ENCODE measurements at places on chromosomes 3 and 15.
A peak's percentile ranks its signal among the peaks of the same experiment; 100 is the strongest.

DNA sequence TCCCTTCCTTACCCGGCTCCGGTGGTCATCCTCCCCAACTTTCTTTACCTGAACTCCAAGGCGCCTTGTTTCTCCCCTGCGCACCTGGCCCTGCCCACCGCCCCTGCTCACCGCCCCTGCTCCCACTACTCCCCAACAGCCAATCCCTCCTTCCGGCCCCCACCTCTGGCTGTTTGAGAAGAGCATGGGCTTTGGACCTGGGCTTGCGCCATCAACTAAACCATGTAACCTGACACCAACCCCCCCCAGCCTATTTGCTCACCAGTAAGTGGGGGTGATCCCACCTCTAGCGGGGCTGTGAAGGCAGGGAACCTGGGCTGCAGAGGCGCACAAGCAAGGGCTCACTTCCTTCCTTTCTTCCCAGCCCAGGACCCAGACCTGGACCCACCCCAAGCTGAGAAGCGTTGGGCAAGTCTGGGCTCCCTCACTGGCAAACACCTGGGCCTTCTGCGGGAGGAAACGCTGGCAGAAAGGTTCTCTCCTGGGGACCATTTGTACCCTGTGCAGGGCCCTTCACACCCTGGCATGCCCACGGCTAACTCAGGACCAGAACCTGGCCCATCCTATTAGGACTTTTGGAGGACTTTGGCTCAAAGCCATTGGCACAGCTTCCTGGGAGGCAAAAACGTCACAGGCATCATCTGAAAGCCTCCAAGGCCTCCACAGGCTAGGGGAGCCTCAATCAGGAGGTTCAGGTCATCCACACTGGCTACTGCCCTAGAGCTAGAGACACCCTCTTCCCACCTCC lies at the start of gene PLXNB1:
Gene PLXNB1, minus strand, starts transcription at position 127 of the 748 bp plus-strand sequence. CDS start 5,475 bp downstream, outside the sequence.
- no peak for DNase-seq

DNA sequence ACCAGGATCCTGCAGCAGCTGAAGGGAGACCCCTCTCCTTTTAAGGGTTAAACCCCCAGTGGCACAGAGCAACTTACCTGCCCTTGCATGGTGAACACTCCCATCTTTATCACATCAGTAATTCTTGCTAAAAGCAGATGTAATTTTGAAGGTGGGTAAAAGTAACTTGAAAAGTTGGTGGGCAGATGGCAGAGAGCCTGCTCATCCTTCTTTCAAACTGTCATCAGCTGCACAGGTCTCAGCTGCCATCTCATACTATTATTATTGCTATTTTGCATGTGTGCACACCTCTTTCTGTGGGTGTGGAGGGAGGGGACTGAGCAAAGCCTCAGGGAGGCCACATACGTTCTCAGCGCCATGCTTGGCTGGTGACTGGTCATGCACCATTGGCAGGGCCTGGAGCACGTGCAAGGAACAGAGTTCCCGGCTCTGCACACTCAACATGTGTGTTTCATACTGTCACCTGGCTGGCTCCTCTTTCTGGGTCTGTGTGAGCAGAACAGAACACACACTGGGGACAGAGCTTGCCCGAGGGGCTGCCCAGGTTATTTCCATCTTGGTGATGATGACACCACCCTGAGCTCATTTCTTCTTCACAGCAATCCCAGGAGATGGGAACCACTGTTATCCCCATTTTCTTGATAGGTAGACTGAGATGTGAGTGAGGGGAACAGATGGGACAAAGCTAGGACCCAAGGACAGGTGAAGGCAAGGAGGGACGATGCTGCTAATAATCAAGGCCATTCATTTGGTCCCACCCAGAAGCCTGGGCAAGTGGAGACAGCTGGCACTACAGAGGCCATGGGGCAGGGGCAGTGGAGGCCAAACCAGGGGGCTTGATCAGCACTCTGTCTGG lies 95.8 kb upstream of the KLF13 start:
- no peak for DNase-seq

- DNase-seq: no peak
These were observed 77.6 kb downstream of the SLC12A8 start for GRCh38 chr3:125134952-125135351.

GRCh38 chr3:52204337-52205073 lies 6.5 kb downstream of the ALAS1 start:
- no peak for DNase-seq

DNA sequence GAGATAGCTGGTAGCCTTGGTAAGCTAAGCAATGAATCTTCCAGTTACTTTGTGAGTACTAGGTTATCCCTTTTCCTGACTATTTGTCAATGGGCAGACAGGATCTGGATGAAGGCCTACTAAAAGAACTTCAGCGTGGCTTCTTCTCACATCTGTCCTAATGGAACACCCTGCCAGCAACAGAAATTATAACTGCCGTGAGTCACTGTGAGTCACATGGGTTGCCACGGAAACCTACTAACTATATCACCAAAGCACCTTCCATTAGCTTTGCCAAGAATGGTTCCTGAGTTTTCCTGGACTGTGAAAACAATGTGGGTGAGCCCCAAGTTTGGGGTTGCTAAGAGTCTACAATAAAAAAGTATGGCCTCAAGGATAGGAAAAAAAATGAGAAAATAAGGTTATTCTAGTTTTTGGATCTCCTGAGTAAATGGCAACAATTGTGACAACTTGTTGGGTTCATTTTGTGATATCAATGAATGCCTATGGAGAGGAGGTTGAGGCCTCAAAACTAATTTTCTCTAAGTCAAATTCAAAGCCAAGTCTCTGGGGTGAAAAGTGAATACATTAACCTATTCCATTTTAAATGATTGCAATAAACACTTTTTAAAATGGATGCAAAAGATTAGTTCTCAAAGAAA lies 195.1 kb upstream of the ICE2 start:
- DNase-seq: peak; percentile 77

DNA sequence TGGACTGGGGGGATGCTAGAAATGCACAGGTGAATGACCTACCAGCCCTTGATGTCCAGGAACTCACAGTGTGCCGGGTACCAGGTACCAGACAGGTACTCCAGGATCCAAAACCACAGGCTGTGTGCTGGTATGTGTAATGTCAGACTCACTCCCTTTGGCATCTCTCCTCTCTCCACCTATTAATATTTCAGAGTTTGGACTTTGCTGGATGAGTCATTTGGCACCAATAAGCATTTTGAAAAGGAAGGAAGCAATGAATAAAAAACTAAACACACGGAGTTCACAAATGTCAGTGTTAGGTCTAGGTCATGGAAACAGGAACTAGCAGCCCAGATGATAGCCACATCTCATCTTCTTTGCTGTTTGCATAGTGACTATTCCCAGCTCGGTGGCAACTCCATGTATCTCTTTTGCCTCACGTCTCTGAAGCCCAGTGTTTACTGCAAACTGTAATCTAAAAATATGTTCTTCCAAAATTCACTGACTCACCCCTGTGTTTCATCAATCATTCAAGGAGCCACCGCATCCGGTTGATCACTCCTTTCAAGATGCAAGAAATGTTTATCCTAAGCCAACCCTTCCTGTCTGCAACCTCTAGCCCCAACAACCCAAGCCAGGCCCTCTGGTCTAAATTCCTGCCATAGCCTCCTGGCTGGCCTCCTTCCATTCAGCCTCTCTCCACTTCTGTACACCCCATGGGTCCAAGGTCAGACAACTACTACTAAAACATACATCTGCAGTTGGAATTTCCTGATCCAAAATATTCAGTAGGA lies 8.4 kb downstream of the ITGB5 start:
- DNase-seq: peak; percentile 74

- DNase-seq: no peak
These were observed 12.2 kb upstream of the MAPK6 start for GRCh38 chr15:52006702-52007340.

DNA sequence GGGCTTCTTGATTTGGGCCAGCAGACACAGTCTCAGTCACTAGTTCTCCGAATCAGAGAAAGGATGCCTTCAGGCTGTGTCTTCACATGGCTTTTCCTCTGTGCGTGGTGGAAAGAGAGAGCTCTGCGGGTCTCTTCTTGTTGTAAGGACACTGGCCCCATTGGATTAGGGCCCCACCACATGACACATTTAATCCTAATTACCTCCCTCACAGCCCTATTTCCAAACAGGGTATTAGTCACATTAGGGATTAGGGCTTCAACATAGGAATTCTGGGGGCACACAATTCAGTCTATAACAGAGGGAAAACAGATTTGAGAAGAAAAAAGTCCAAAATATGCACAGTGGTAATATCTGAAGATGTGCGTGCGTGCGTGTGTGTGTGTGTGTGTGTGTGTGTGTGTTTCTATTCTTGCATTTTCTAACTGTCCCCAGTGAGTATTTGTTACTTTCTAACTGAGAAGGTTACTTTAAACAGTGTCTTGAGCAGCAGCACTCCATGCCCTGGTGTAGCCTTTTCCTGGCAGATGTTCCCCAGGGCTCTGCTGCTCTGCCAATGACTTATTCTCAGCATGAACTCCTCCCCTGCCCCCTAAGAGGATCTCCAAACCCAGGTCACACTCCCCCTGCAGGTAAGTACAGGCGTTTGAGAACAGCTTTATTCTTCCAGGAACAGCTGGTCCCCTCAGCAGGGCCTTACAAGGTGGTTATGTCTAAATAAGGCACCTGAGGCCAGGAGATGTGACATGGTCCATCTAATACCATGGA lies 72.9 kb downstream of the RPL39L start:
- no peak for DNase-seq

DNA sequence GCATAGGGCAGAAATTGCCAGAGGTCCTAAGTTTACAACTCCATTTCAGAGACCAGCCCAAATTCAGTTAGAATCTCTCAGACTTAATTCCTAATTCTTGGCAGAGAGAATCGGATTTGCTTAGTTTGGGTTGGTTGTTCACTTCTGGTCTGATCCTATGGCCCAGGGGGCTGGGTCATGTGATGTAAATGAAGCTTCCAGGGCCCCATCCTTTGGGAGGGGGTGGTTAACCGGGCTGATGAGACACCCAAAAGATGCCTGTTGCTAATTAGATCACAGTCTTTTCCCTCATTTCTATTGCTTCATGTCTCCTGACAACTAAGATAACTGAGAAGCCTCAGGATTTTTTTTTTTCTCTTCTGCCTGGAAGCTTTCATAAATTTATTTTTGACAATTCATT lies 11.1 kb upstream of the ZNF620 start:
- DNase-seq: no peak

DNA sequence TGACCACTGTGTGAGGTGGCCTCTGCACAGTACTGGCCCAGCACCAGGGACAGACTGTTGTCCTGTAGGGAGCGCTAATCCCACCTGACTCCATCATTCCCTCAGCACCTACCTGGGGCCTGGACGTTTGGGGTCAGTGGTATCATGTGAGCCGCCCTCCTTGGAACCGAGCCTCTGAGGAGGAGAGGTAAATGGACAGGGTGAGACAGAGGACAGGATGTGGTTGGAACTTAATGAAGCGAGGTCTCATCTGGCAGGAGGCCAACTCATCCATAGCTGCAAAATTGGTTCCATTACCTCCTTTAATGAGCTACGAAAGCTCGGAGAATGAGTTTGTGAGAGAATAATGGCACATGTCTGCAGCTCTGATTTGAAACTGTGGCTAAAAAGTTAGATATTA lies 13.9 kb downstream of the MAPKAPK3 start:
- no peak for DNase-seq

DNA sequence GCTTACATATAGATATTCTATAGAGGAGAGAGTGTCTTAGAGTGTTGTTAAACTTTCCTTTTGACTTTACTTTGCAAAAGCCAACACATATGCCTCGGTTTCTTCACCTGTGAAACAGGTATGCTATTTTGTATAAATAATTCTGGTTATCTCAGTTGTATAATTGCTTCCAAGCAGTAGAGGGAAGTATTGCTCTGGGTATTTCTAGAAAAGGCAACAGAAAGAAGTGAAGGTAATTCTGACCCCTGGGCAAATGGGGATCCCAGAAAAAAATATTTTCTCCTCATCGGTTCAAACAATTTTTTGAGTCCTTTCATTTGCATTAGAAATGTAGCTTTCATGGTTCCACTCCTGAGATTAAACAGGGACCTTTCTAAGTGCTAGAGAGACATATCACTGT lies 216.5 kb upstream of the SEMA6D start:
- no peak for DNase-seq

- no peak for DNase-seq
These were observed 32.7 kb downstream of the CD200 start for GRCh38 chr3:112365636-112366035.

- DNase-seq: peak; percentile 47
These were observed 4.9 kb downstream of the TLR9 start for GRCh38 chr3:52220380-52221026.

- no peak for DNase-seq
These were observed 827.1 kb downstream of the PLOD2 start for GRCh38 chr3:145333931-145334330.

DNA sequence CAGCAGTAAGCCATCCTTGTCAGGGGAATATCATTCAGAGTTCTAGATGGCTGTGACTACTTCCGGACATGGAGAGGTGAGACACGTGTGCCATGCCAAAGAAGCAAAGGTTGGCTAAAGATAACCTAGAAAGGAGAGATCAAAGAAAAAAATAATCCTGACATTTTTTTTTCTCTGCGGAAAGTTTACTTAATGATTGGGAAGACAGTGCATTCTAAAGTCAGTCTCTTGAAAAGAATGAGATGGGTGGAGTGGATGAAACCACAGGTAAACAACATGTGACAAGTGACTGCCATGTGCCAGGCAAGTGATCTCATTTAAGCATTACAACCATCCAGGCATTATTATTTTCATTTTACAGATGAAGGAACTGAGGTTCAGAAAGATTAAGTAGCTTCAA lies 436.6 kb downstream of the SOX2 start:
- no peak for DNase-seq

GRCh38 chr3:143100451-143100850 lies 19.1 kb upstream of the CHST2 start:
- no peak for DNase-seq

DNA sequence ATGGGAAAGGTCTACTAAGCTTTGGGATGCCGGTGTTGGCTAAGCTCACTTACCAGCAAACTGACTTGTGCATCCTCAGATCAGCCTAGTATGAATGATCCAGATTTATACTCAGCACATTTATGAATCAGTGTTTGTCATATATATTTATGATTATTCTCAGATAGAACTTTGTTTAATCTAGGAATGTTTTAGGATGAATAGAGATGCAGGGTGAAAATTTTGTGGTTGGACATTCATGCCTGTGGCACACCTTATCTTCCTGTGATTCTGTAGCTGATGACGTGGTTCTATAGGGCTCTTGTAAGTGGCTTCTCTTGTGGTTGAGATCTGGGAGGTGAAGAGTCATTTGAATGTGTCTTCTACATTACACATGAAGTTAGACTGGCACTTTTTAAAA lies 11.4 kb downstream of the CDIN1 start:
- no peak for DNase-seq

DNA sequence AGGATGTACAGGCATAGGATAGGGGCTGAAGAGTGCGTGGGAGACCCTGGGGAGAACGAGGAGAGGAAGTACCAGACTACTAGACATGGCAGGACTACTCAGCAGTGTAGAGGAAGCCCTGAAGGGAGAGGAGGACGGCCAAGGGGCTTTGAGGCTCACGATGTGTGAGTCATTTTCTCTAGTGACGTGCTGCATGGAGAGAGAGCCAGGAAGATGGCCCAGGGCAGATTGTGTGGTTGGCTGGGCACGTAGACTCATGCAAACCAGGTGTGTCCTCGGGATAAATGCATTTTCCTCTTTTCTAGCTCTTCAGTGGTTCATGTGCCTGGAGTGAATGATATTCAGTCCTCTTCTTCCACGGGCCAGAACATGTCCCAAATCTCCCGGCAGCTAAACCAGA lies 115.0 kb upstream of the ABHD17C start:
- DNase-seq: peak; percentile 74

Data from amniotic stem cell (primary cell).